ENCODE measurements at places on chromosomes 12 and 14.

DNA sequence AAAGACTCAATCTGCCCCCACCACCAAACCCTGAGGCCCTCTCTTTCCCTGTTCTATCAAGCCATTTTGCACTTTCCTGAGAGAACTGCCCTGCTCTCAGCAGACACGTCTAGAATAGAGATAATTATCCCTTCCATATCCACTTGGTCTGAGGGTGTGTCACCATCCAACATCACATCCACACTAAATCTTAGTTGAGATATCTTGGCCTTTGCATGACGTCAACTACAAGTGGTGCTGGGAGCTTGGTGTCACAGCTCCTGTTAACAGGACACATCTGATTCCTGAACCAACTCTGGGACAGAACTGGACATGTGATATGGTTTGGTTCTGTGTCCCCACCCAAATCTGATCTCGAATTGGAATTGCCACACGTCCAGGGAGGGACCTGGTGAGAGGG is 1109.2 kb downstream of the TMEM121 start:
- no peak for DNase-seq

DNA sequence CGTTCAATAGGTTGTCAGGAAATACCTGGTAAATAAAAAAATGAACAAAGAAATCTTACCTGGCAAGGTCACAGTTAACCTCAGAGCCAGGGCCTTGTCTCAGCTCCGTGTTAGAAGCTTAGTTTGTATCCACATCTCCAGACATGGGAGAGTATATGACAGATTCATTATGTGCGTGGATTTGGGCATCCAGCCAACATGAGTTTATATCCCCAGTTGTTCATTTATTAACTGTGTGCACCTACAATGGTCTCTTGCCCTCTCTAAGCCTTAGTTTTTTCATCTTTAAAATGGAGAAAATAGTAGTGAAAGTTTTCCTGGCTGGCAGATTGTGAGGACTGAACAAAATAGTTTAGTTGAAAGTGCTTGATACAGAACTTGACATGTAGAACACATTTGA is 437.8 kb downstream of the NPAS3 start:
- DNase-seq, result no peak

- no peak for DNase-seq
These were observed 60.0 kb upstream of the FBXO33 start for GRCh38 chr14:39492267-39492666.

DNA sequence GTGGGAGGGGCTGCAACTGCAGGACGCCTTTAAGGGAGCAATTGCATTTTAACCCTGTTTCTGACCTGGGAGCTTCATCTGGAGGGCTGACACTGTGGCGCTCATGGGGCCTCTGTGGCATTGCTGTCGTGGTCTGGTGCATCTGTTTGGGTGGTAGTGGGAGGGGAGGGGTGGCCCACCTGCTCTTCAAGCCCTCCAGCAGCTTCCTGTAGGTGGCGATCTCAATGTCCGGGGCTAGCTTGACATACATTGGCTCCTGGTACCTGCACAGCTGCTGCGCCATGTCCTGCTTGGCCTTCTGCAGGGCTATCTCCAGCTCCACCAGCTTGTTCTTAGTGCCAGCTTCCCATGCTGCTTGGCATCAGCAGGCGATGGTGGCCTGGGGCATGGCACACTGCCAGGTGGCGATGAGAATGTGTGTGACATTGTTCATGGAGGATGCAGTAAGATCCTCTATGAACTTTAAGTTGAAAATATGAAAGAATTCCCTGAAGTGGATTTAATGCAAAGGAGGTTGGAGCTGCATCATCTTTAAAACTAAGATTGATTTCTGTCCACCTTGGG is 7.7 kb upstream of the KRT82 start:
- DNase-seq, result no peak

DNA sequence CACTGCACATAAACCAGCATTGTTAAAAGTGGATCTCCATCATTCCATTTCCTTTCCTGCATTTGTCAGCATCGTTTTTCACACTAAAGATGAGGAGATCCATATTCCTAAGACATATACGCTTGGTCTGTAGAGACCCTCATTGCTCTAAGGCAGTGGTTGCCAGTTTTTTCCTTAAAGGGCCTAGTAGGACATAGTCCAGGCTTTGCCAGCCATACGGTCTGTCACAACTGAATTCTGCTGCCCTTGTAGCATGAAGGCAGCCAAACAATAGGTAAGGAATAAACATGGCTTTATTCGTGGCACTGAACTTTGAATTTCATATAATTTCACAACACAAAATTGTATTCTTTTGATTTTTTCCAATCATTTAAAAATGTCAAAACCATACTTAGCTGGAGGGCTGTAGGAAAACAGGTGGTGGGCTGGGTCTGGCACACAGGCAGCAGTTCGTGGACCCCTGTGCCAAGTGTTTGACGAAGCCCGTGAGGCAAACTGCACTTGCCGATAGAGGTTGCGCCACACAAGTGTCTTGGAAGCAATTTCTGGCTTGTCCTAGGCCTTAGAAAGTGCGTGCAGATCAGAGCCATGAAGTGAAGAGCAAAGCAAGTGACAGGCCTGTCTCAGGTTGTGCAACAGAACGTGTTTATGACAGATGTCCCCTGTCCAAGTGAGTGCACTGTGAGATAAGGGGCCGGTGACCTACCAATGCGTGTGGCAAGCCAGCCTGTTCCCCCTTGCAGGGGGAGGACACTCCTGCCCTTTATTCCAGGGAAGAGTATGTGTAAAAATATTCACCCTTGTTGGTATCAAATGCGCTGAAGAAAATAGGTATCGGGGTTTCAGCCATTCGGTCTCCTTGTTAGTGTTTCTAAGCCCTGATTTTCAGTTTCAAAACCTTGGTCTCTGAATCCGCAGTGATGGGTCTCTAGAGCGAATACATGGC is 916 bp upstream of the CHPT1 start:
- peak; percentile 49 for DNase-seq

DNA sequence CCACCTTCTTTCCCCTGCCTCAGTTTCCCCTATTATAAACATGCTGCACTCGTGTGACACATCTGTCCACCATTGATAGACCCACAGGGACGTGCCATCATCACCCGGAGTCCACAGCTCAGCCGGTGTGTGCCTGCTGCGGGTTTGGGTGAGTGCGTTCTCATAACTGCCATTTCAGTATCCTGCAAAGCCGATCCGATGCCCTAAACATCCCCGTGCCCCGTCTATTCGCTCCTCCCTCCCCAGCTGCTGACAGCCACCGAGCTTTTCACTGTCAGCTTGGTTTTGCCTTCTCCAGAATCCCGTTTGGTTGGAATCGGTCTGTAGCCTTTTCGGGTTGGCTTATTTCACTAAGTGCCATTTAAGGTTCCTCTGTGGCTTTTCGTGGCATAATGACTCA is 3.9 kb downstream of the LRCOL1 start:
- no peak for DNase-seq

DNA sequence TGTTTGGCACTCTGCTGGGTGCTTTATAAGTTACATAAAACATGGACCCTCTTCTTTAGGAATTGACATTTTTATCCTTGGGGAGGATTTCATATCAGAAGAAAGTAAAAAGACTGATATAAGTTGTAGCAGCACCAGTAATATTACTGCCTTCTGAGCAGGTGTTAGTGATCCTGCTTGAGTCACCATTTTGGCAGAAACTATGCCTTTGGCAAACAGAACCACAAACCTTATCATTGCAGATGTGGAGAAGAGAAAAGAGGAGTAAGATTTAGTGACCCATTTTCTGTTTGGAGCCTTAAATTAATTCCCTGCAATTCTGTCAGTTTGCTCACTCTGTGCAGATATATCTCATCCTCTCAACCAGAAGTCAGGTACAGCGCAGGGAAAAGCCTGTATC is 23.0 kb downstream of the ZNF410 start:
- DNase-seq, result no peak

- DNase-seq, result no peak
These were observed 20.4 kb upstream of the LRTM2 start for GRCh38 chr12:1799882-1800400.

DNA sequence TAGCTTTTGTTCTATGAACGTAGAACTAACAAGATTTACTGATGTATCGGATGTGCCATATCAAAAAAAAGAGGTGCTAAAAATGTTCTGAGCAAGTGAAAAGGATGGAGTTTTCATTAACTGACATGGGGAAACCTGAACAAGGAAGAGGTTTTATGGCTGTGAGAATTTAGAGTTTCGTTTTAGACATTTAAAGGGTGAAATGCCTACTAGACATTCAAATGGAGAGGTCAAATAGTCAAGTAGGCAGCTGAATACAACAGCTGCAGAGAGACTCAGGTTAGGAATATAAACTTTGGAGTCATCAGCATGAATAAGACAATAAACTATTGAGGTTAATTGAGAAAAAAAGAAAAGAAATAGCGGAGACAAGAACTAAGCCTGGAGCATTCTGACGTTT is 364.9 kb upstream of the GARIN6 start:
- DNase-seq, result no peak

DNA sequence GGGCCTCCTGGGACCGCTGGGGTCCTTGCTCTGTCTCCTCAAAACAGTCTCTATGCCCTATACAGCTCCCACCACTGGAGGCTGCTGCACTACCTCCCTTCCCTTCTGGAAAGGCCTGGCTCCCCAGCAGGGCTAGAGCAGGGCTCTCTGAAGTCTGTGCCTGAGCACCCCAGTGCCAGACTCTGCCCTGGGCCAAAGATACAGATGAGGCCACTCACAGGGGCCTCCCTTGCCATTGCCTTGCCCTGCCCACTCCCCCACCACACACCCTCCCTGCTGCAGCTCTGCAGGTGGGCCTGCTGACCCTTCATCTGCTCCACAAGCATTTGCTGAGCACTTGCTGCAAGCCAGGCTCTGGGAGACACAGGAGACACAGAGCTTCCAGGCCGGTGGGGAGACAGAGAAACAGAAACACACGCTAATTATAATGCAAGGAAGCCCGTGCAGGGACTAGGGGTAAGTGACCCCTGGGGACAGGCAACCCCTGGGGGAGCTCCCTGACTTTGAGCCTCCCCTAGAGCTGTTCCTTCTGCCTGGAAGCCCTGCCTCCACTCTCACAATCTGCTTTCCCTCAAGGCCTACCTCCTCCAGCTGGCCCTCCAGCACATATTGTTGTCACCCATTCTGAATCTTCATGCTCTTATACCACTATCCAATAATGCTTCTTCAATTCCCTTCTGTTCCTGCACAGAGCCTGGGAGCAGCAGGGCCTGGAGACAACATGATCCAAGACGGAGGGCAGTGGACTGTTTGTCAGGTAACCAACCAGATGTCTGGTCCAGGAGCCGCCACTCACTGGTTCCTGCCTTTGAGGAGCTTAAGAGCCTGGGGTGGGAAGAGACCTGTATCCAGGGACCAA is 32.6 kb upstream of the PNMA1 start:
- DNase-seq, result no peak

DNA sequence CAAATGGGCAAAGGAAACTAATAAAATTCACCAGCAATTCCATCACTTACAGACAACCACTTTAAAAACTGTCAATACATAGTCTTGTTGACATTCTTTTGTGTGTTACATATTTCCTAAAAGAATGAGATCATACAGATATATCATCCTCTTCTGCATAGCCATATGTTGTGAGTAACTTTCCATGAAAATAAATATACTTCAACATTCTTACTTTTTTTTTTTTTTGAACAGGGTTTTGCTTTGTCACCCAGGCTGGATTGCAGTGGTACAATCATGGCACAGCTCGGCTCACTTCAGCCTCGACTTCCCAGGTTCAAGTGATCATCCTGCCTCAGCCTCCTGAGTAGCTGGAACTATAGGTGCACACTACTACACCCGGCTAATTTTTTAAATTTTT is 20.9 kb downstream of the ZC2HC1C start:
- DNase-seq, result no peak

DNA sequence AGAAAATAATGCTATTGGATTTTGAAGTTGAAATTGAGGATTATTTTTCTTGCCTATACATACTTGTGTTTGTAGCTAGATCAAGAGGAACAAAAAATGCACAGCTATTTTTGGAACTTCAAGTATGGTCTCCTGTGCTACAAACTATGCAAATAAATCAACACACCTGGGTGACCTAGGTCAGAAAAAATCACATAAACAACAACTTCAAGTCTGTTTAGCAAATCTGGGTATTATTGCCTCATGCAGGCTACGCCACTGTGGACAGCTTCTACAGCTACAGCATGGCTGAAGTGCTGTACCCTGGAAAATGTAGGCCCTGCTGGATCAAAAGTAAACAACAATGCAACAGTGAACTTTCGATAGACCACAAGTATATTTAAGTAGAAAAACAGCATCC is 87.5 kb downstream of the SLC6A15 start:
- DNase-seq, result no peak

- DNase-seq, result no peak
These were observed 3.1 kb upstream of the BORCS5 start for GRCh38 chr12:12353807-12354206.

DNA sequence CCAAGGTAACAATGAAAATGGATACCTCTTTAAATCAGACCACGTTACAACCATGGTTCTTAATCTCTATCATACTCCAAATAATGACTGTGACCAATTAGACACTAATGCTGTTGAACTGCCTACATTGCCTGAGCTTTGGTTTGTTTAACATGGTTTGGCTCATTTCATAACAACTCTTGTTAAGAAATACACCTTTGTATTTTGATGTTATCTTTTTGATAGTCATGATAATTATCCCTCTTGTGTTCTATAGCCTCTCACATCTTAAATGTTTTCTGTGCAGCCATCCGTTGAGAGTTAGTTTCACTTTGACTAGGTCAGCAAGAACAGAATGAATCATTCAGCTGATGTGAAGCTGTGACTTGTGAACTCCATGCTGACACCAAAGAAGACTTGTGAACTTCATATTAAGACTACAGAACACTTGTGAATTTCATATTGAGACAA is 75.5 kb upstream of the RERGL start:
- DNase-seq, result peak; percentile 18

Data from GM10248 (cell line).